ENCODE measurements at places on chromosomes 7 and 10.

DNA sequence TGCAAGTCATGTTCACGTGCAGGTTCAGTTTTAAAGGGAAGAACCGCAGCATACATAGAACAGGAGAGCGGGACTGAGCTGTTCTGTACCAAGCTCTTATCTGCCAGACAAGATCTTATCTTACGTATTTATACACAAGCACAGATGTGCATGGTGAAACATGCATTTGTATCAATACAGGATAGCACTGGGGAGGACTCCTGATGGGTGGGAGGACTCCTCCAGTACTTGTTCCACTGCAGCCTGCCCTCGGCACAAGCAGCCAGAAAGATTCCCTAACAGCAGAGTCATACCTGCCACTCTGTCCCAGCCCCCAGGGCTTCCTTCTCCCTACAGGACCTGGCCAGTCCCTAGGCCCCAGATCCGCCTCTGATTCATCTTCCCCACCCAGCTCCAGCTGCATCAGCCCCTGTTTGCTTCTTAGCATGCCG is 13.2 kb upstream of the PRKCQ start:
- no peak for DNase-seq

DNA sequence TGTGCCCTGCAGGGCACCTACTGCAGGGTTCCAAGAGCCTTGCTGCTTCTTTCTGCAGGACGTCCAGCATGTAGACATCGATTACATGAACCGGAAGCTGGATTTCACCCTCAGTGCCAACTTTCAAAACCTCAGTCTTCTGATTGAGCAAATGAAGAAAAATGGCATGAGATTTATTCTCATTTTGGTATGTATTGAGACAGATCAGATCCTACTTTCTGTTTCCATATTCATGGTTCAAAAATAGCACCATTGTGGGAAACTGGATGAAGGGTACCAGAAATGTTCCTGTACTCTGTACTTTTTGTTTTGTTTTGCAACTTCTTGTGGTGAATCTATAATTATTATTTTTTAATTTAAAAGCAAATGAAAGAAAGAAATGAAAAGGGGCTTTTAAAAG is 64.1 kb downstream of the MGAM2 start:
- DNase-seq: no peak

DNA sequence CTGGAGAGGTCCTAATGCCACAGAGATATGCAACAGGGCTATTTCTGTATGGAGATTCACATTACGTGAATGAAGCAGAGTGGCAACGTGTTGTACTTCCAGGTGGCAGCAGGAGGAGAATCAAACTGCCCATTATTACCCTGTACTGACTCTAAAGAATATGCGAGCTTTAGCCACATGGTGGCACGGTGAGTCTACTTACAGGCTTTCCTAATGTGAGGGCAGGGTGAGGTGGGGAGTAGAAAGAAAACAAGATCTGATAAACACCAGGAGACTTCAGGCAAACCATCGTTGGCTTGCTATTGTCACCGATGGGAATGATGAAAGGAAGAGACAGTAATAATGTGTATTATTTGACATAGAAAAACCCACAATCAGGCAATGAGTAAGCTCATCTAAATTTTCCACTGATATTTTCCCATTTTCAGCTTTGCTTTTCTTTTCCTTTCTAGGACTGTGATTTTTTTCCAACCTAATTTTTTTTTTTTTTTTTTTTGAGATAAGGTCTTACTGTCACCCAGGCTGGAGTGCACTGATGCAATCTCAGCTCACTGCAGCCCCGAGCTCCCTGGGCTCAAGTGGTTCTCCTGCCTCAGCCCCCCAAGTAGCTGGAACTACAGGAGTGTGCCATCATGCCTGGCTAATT is 164.3 kb downstream of the BTAF1 start:
- DNase-seq: peak; percentile 57

GRCh38 chr10:125661941-125662515 is 20.9 kb downstream of the TEX36 start:
- no peak for DNase-seq

DNA sequence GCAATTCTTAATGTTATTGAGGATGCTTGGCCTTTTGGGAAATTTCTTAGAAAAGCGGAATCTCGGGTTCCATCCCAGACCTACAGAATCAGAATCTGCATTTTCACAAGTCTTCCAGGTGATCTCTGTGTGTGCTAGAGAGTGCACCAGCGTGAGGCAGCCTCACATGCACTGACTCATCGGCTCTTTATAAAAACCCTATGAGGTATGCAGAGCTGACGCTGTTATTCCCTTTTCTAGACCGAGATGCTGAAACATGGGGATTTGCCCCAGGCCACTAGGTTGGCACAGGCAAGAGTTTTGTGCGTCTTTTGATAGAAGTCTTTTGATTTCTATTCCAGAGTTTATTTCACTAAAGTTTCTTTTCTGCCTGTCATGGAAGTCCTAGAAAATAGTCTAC is 61.2 kb downstream of the CDCA7L start:
- no peak for DNase-seq

GRCh38 chr10:113732966-113733365 is 18.5 kb upstream of the PLEKHS1 start:
- no peak for DNase-seq

DNA sequence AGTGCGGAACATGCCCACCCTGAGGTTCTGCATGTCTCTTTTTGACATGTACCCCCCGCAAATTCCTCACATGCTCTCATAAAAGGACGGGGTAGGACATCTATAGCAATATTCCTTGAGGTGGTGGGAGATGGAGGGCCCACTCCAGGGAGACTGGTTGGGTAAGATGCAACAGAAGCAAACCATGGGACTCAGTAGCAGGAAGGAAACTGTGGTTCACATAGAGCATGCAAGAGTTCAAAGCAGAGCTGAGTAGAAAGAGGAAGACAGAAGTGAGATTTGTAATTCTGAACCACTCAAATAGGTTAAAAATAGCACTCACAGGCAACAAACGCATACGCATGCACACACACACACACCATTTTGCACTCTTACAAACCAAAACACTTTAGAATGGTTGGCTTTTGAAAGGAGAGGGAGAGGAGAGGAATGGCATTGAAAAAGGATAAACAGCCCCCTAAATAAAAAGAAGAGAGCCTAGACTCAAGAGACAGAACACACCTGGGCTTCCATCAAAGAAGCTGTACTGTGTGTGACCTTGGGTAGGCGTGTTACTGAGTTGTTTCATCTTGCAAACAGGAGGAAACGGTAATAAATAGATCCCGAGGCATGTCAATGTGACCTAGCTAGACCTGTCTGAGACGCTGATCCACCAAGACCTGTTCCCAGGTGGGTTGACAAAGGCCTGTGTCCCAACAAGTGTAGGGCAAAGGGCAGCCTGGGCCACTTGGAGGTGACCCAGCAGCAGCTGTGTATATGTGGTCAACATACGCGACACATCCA is 77.6 kb upstream of the LRRC4 start:
- no peak for DNase-seq

All from mesothelial cell of epicardium (in vitro differentiated cells).